ENCODE measurements at places on chromosomes 12 and 14. TPM values are rescaled to one million over a fixed set of nuclear protein-coding genes. Genes with fewer than 3 reads are reported as not detected.

- no peak for DNase-seq
Measured at GRCh38 chr12:39404000-39404399, 38.9 kb downstream of the KIF21A start.

GRCh38 chr14:25520821-25521220 lies 470.9 kb upstream of the STXBP6 start:
- no peak for DNase-seq

- DNase-seq: no peak
Measured at GRCh38 chr12:106190581-106190980, 51.8 kb upstream of the NUAK1 start.

DNA sequence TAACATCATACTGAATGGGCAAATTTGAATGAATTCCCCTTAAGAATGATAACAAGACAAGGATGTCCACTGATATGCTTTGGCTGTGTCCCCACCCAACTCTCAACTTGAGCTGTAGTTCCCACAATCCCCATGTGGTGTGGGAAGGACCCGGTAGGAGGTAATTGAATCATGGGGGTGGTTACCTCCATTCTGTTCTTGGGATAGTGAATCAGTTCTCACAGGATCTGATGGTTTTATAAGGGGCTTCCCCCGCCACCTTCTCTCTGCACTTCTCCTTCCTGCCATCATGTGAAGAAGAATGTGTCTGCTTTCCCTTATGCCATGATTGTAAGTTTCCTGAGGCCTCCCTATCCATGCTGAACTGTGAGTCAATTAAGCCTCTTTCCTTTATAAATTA lies 29.3 kb downstream of the MED6 start:
- DNase-seq: no peak

CLEC7A gene
- 2.6 TPM for polyA plus RNA-seq

GRCh38 chr12:570921-571794 lies 92.1 kb downstream of the NINJ2 start:
- no peak for DNase-seq

DNA sequence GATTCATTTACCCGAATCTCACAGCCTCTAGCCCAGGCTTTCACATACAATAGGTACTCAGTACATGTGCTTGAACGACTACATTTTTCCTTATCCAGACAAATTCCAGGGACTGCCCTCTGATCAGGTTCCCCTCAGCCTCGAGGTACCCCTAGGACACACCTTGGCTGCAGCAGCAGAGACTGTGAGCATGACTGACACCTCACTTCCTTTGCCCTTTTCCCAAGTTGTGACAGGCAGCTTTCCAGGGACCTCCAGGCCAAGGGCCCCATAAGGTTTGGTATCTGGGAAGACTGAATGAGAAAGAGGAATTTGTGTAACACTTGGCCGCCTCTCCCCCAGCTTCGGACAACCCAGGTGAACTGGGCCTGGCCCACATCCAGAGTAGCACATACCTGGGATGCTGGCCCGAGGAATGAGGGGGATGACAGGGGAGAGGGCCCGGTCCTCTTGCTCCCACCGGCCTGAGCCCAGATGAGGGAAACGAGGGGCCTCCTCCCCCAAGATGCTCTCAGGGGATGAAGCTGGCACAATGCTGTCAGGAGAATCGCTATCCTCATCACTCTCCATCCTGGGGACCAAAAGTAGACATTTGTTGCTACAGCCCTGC lies 10.2 kb upstream of the PRKAG1 start:
- DNase-seq: no peak

RND1 gene
- 2.9 TPM for polyA plus RNA-seq

ARID2 gene
- 39.0 TPM for polyA plus RNA-seq

DNA sequence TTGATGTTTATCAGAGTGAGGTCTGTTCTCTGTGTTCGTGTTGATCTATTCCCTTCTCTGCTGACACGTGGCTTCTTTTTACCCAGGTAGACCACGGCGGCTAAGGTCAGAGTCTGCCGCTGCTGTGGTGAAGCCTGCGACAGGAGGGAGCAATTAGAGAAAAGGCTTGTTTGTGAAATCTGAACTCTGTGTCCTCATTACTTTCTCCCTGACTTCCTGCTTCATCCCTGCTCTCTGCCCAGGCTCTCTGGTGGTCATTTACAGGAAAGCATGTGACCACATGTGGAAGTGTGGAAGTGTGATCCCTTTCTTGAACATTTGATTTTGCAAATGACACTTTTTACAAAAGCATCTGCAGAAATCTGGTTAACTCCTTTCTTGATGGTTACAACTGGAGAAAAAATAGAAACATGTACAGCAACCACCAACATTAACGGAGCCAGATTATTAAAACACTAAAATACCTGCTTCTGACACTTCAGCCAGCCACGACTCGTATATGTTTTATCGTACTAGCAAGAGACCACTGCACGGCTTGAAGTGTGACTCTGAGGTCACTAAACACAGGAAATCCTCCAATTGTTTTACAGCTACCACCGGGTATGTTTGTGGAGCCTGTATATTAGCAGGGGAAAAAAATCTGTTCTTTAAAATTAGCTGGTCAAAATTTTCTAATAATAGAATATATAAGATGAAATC lies 388.6 kb upstream of the TMPO start:
- DNase-seq: no peak

COX8C gene
- 1.2 TPM for polyA plus RNA-seq

DNA sequence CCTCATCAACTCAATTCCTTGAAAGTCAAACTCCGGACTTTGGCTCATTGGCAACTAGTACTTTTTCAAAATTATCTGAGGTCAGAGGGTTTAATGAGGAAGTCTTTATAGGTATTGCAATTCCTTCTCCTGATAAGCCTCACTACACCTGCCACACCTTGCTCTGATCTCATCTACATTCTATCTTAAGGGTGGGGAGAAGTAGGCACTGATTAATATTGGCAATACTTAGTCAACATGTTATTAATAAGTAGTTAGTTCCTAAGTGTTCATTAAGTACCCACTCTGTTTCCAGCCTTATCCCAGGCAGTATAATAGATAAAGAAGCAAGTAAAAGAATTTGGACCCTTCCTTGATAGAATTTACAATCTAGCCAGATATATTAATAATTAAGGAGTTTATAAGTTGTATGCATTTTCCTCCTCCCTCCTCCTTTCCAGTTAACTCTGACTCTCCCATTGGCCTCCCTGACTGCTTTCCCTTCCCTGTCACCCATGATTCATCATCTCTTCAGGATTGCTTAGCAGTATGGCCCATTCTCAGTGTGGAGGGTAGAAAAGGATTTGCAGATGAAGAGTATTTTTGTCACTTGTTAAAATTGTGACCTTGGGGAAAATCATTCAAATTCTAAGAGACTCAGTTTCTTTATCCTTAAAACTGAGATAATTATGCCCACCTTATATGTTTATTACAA lies 231.0 kb upstream of the ATP2B1 start:
- DNase-seq: no peak

DHH gene
- 0.38 TPM for polyA plus RNA-seq

GRCh38 chr14:79680087-79680486 lies 531.2 kb downstream of the DIO2 start:
- DNase-seq: no peak
